ENCODE measurements at places on chromosomes 11 and 22.

- DNase-seq = peak; percentile 22
Measured at GRCh38 chr11:3807909-3808860, at the start of gene PGAP2. PGAP2 (plus strand) TSS chr11:3808560; CDS start chr11:3811260, 2,700 bp downstream.

- DNase-seq = no peak
Measured at GRCh38 chr11:10005955-10006525, 288.0 kb downstream of the SBF2 start.

GRCh38 chr11:125923012-125923579 lies 18.8 kb downstream of the DDX25 start:
- peak; percentile 66 for DNase-seq

DNA sequence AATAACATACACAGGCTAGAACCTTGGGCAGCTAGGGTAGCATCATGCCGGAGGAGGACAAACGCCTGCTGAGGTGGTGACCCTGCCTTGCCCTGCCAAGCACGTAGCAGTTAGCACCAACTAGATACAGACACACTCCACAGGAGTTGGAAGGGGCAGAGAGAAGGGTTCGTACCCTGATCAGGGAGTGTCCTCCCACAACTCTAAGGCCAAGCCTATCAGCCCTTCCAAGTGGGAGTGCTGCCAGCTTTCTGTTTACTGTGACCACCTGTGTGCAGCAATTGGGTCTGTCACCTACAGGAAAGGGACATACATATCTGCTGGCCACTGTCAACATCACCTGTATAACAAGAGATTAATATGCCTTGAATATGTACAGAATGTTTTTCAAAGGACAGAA lies 1.9 kb upstream of the THAP7 start:
- DNase-seq = no peak

DNA sequence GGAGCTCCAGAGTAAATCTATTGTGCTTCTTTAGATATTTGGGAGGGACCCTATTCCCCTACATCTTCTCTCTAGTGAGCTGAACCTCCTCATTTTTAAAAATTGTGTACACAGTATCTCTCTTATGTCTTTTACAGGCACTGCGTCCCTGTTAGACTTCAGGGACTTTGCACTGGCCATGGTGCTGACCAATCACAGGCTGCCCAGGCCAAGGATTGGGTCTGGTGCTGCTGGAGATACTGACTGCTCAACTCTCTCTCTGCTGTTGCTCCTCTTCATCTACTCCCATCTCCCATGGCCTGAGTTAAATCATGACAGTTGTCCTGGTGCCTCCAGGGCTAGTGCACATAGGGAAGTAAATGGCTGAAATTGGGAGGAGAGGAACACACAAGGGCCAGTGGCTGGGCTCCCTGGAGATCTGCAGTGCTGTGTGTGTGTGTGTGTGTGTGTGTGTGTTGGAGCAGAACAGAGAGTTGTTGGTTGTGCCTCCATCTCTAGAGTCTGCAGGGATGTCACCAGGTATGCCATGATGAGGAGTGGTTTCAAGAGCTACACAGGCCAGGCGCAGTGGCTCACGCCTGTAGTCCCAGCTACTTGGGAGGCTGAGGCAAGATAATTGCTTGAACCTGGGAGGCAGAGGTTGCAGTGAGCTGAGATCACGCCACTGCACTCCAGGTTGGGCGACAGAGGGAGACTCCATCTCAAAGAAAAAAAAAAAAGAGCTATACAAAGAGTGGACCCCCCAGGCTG lies 155.3 kb downstream of the ST3GAL4 start:
- no peak for DNase-seq

- no peak for DNase-seq
Measured at GRCh38 chr11:76701294-76702040, 30.9 kb upstream of the LRRC32 start.

DNA sequence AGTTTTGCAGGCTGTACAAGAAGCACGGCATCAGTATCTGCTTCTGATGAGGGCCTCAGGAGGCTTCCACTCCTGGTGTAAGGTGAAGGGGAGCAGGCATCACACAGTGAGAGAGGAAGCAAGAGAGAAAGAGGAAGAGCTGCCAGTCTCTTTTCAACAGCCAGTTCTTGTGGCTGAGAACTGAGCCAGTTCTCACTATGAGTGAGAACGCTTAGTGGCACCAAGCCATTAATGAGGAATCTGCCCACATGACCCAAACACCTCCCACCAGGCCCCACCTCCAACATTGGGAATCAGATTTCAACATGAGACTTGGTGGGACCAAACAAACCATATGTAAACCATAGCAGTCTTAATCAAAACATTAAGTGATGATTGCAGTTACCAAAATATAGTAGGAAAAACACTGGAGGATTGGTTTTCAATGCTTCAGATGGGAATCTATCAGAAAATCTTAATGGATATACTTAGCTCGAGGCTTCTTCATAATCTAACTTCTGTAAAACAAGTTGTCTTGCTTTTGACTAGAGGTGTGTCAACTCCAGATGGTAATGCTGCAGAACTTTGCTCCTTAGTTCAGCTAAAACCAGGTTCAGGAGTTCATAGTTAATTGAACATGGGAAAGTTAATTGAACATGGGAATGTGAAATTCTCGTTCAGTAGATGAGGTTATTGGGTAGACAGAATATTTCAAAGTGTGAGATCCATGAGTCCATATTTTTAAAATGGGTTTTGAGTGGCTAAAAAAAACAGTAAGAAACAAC lies 12.2 kb downstream of the FAR1 start:
- DNase-seq = no peak

DNA sequence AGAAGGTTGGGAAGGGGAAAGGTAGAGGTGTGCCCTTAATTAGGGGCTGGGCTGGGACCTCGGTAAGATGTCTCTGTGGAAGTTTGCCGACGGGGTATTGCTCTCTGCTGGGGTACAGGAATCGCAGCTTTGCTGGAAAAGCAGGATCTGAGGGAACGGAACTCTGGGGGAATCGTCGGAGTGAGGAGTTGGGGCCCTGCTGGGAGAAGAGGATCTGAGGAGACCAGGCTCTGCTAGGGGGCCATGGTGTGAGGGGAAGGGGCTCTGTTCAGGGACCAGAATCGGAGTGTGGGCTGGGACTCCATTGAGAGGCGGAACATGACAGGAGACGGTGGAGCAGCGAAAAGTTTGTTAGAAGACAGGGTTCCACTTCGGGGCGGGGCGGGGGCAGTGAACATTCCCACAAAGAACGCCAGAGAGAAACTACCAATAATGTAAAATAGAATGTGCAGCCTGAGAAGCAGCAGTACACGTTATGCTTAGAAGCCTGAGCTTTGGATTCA lies 456 bp downstream of the AAMDC start:
- DNase-seq = no peak

DNA sequence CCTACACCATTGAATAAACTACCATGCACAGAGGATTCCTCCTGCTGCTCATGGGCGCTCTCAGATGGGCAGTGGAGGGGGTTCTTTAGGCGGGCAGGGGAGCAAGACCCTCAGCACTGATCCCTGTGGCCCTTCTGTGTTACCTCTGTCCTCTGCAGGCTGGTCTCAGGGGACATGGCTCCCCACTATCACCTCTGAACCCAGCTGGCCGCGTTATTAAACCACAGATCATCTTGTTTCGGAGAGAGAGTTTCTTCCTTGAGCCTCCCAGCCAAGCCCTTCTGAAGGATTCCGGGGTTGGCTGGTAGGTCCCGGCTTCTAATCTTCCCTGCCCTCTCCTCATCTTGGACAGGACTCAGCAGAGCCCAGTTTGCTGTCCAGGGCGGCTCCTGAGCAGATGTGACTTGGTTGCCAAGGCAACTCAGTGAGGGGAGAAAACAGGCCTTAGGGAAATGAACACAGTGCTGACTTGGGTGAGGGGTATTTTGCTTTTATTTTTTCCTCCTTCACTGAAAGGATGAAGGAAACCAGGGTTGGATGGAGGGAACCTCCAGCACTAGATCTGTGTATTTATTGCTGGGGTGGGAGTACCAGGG lies 13.3 kb downstream of the APOL3 start:
- DNase-seq = no peak

DNA sequence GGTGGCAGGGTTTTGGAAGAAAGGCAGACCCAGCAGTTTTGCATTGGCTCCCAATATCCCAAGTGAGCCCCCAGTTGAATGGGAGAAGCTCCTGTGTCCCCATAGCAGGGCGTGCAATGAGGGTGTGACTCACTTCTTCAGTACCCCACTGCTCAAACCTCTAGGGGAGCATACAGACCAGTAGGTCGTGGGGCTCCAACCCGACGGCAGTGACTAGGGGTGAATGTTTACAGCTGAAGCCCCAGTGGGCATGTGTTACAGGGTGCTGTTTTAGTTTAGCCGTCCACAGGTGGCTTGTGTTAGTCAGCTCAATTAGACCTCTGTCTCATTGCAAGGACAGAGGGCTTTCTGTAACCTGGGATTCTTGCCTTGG lies 564.5 kb upstream of the CNTN5 start:
- DNase-seq = no peak

GRCh38 chr11:114483929-114484328 lies 44.7 kb downstream of the REXO2 start:
- no peak for DNase-seq

DNA sequence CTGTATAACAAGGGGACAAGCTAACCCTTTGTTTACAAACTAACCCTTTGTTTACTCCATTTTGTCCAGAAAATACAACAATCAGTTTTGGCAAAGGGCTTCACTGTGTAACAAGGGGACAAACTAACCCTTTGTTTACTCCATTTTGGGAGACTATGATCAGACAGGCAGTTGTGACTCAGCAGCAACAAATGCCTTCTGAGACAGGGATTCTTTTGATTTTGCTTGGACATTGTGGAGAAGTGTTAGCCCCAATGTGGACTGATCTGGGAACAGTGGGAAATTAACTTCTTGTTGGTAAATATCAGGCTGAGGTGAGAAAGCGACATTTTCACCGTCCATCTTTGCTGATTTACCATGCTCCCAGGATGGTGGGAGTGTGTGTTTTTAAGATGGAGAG lies 983 bp downstream of the EHF start:
- no peak for DNase-seq

DNA sequence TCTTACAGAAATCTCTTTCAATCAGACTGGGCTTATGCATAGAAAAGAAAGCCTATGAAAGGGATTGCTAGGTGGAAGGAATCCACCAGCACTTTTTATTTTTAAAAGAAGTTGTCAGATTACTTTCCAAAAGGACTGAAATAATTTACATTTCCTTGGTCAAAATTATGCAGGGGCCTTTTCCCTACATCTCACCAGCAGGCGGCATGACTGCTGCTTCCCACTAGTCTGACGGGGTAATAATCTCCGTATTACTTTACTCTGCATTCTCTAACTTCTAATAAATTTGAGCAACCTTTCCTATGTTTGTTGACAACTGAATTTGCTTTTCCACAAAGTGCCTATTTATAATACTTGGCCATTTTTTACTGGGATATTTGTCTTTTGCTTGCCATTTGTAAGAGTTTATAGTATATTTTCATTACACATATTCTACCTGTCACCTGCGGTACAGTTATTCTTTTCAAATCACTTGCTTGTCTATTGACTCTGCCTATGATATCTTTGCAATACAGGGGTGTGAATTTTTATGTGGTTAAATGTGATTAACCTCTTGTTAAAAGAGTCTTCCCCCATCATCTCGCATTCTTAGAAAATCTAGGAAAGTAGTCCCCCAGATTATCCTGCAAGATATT lies 51.9 kb upstream of the USP47 start:
- DNase-seq = peak; percentile 50

DNA sequence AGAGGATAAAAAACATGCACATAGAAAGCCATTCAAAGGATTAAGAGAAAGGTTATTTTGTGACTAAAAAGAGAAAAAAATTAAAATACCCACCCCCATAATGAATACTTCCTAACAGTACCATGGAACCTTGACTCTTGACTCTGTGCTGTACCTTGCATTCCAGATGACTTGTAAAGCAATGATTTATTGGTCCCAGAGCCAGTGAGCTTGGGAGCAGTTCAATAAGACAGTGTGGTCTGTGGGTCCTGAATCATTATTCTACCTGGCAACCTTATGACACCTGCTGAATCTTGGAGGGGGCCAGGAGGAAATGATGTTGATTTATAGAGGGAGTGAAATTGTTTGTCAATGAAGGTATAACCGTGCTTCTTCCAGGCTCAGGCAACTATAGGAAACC lies 34.2 kb upstream of the PAX6 start:
- no peak for DNase-seq

- no peak for DNase-seq
Measured at GRCh38 chr11:57648801-57649735, 644 bp downstream of the YPEL4 start.

DNA sequence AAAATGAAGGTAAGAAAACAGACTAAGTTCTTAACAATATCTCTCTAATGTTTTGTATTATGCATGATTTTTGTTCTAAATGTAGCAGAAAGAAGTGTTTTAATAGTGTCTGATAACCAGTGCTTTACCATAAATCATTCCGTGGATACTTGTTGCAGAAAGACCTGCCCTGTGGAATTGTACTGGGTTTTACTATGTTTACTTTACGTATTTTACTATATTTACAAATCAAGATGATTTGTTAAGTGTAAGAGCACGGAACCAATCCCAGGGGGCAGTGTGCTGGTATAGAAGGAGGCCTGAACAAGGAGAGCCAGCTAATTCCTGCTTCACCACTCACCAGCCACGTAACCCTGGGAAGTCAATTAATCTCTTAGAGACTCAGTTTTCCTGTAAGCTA lies 1.4 kb downstream of the HTR3B start:
- no peak for DNase-seq

DNA sequence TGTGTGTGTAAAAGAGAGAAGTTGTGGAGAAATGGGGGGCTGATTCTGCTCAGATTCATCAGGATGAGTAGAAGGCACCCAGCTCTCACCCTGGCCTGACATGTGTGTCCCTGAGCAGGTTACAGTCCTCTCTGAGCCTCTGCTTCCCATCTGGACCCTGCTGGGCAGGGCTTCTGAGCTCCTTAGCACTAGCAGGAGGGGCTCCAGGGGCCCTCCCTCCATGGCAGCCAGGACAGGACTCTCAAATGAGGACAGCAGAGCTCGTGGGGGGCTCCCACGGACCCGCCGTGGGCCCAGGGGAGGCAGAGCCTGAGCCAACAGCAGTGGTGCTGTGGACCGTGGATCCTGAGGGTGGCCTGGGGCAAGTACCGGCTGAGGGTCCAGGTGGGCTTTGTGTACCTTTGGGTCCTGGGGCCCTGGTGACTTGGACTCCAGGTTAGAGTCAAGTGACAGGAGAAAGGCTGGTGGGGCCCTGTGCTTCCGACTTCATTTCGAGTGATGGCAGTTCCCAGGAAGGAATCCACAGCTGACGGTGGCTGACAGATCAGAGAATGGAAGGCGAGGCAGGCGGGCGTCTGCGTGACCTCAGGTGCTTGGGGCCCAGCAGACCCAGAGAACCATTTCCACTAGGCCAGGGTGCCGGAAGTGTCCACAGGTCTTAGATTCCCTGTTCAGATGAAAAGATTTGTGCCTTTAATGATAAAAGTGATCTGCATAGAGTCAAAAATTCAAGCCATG lies 21.9 kb downstream of the NEAT1 start:
- DNase-seq = no peak

DNA sequence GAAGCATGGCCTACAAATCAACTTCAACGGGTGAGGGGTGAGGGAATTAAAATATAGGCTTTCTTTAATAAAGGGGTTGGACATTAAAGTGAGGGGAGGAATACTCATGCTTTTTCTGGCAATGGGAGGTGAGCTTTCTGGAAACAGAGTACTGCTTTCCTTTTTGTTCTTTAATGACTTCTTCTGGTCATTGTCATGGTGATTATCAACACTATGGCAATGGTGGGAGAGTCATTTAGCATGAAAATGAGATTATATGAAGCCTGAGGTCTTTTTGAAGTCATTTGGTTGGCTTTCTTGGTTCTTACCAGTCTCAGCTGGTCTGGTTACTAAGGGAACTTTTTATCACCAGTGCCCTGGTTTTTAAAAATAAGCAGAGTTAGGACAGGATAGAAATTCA lies 475.8 kb upstream of the LRRC4C start:
- DNase-seq = no peak
